Naive B cell (primary cell): ENCODE measurements at places on chromosomes 16 and 17. TPM values are rescaled to one million over a fixed set of nuclear protein-coding genes. Genes with fewer than 3 reads are reported as not detected.

DNA sequence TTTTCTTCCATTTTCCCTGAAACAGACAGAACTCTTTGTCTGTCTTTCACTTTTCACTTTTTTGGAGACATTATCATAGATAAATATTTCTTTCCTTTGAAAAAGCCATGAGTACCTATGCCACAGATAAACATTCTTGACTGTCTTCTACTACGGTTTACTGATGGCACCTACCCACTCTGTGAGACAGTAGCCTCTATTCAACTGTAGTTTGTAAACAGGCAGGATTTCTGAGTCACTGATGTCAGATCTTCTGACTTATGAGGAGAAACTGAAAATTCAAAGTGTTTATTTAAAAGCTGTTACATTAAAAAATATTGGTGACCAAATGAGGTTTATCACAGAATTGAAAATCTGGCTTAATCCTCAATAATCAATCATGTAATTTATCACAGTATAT, 658.4 kb downstream of the TOX3 start:
- no peak for DNase-seq

GRCh38 chr17:64978138-64978537, 58.9 kb upstream of the LRRC37A3 start:
- DNase-seq, result no peak

GRCh38 chr16:695355-696089, 5.3 kb upstream of the WDR24 start:
- peak; percentile 41 for DNase-seq

GRCh38 chr16:68309799-68310198, 947 bp downstream of the SLC7A6OS start:
- DNase-seq, result no peak

DNA sequence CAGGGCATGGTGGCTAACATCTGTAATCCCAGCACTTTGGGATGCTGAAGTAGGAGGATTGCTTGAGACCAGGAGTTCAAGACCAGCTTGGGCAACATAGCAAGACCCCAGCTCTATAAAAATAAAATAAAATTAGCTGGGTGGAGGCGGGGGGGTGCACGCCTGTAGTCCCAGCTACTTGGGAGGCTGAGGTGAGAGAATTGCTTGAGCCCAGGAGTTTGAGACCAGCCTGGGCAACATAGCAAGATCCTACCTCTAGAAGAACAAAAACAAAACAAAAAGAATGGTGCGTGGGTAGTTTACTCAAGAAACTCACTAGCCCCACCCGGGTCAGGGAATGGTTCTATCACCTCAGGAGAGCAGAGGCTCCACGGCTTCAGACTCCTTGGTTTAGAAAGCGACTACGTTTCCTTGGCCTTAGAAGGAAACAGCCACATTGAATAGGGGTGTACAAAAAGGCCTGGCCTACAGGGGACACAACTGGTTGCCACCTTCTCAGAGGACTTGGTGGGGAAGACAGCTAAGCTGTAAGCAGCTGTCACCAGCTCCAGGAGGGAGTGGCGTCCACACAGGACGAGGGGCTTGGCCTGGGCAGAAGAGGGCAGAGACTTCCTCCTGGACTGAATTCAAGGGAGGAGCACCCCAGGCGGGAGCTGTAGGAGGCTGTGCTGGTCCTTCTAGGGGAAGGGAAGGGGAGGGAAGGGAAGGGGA, 716 bp downstream of the TK1 start:
- no peak for DNase-seq

Gene BCO1
- polyA plus RNA-seq, result not detected

DNA sequence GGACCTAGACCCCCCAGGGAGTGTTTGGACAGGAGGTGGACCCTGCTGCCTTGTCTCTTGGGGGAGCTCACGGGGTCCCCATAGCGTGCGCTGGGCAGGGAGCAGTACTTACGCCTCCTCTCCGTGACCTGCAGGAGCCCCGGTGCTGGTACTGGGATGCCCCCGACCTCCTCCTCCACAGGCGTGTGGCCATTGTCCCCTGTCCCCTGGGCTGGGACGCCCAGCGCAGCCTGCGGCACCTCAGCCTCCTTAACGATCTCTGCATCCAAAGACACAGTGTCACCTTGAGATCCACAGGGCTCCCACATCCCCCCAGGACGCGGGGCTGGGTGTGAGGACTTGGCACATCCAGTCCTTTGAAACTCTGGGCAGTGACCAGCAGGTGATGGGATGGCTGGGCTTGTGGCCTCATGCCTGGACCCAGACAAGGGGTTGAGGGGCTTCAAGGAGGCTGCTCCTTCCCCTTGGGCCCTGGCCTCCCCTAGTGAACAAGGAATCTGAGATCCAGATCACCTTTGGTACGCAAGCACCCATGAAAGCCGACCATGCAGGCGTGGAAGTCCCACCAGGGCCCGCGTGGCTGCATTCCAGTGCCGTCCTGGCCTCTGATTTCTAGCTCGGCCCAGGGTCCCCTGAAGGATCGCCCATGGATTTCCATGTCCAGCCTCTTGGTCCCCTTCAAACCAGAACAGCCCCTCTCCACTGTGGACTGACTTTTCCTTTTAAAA, 9.9 kb downstream of the DBNDD1 start:
- DNase-seq, result no peak

Gene ADAD2
- not detected for polyA plus RNA-seq

Gene TMEM238L
- polyA plus RNA-seq, result not detected

- DNase-seq, result no peak
Observed at GRCh38 chr16:76195056-76195455, 82.1 kb upstream of the CNTNAP4 start.

- no peak for DNase-seq
Observed at GRCh38 chr17:48002266-48002915, 31.5 kb downstream of the CDK5RAP3 start.
